Activated gamma-delta T cell treated with anti-CD3 and anti-CD28 coated beads, Interleukin-2, amount 50 U/mL, for 16 hours (primary cell): ENCODE measurements at places on chromosomes 11 and 22.

GRCh38 chr22:44541671-44542319 lies 43.8 kb upstream of the RTL6 start:
- no peak for DNase-seq

- no peak for DNase-seq
Observed at GRCh38 chr11:101428918-101429317, 154.9 kb downstream of the TRPC6 start.

DNA sequence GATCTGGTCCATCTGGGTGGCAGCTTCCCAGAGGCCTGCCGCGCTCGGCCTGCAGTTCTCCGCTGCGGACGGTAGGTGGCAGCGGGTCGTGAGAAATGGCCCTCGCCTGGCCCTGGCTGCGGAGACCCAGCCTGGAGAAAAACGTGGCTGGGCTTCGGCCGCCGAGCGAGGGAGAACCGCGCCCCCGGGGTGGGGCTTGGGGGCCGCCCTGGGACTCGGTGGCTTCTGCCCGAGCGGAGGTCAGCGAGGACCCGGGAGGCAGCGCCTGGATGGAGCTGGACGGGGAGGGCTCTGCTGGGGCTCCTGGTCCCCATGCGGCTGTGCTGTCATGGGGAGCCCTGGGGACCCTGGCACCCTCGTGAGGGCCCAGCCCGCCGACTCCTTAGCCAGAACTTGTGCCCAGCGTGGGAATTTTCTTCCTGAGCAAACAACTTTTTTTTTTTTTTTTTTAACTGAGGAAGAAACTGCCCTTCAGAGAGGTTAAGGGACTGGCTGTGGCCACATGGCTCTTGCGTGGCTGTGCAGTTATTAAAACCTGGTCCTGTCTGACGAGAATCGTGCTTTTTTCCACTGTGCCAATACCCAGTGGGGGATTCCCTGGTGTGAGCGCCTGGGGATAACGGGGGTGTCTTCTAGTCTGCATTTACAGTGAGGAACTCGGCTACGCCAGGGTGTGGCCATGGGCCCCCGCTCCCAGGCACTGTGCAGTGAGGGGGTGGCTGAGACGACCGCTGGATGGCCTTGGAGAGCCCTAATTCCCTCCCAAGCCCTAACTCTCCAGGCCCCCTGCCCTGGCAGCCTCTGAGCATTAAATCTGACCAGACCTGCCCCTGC lies 535.6 kb downstream of the INSC start:
- DNase-seq = peak; percentile 3

- no peak for DNase-seq
Observed at GRCh38 chr22:23077627-23078461, 7.5 kb downstream of the GNAZ start.

DNA sequence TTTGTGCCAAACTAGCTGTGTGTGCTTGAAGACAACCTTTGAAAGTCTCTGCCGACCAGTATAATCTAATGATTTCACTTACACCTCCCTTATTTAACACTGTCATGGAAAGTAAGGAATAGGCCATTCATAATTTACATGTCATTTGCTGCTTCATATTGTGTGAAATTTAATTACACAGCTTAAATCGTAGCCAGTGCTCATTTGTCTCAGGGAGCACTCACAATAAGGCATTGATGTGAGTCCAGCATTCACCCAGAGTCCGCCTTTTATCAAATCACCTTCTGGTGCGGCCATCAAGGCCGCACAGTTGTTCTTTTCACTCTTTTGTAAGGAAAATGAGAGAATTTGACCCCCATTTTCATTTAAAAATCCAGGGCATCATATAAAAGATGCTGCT lies 46.9 kb downstream of the PAX6 start:
- DNase-seq = no peak

DNA sequence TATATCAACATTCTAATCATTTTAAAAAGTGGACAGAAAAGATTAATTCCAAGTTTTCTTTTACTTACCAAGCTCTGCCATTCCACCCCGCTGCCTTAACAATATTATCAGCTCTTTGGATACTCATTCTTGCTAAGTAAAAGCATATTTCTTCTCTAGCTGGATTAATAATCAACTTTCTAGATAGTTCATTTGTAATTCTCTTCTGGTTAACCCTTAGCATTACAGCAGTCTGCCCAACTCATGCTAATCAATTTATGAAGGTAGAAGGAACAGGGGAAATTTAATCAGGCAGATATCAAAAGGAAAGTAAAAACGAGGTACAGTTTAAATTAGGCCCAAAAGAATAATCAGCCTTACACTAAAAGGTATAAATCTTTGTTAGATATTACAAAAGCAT lies 41.0 kb upstream of the SOX6 start:
- no peak for DNase-seq

DNA sequence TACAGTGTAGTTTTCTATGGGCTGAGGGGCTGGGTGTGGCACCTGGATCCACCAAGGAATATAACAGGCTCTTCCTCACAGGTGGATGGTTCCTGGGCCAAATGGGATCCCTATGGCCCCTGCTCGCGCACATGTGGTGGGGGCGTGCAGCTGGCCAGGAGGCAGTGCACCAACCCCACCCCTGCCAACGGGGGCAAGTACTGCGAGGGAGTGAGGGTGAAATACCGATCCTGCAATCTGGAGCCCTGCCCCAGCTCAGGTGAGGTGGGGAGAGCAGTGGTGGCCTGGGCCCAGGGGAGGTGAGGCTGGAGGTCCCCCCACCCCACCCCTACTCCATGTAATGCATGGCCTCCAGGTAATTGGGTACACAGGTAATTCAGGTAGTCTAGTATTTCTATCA lies 20.7 kb downstream of the ADAMTS15 start:
- DNase-seq = no peak

DNA sequence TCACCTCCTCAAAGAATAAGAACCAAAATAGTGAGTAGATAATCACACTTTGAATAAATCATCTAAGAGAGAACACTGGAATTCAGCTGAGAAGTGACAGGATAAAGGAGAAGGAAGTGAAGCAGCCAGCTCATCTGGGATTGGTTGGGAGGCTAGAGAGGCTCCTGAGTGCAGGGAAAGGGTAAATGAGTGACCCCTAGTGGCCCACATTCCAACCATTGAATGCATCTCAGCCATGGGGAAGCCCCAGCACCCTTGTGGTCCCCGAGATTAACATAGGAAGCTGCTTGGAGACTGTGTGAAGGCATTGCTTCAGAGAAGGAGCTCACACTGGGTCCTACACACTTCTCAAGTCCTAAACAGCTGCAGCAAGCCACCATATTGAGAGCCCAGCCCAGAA lies 82.3 kb downstream of the JRKL start:
- DNase-seq = no peak

DNA sequence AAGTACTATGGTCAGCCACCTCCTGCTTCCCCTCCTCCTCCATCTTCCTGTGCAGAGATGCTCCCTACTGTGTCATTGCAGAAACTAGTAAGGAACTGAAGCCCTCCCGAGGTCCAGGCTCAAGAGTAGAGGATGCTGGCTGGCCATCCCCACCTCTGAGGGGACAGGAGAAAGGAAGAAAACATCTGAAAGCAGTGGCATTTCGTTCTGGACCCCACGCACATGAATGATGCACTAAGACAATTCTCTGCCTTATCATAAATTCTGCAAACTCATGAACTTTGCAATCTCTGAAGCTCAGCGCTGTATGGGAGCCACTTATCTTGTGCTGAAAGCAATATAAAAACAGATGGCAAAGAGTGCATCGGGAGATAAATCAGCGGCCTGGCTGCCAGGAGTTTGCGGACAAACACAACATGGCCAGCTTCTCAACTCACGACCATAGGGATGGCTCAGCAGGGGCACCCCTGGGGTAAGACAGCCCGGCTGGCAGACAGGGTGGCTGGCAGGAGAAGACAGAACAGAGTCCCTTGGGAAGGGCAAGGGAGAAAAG lies 306.4 kb downstream of the NXPE2 start:
- DNase-seq = no peak

DNA sequence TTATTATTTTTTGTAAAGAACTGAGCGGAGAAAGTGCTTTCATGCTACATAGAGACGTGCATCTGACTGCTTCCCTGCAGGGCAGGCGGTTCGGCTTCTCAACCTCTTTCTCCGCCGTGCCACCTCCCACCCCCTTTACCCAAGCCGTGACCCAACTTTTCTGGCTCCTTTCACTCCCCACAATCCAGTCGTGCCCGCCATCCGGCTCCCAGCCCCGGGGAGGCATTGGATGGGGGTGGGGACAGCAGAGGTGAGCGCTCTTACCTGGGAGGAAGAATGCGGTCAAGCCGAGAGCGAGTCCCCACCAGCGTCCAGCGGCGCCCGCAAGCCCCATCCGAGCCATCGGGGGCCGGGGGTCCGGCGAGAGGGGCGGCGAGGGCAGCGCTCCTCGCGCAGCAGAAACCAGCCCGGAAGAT lies 781 bp downstream of the NECTIN1 start:
- no peak for DNase-seq

DNA sequence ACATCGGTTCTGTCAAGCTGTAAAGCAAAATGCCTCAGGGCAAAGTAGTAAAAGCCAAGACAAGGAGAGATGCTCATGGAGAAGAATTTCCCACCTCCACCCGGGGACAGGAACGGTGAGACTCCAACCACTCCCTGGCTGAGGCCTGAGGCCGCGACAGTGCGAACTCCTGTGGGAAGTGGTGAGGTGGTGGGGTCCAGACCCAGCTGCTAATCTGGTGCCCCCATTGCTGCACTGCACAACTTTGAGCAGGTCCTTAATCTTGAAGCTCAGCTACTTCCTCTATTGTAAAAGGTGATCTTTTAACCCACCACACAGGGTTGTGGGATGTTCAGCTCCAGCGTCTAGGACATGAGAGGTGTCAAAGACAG lies 83.9 kb downstream of the ZC3H12C start:
- no peak for DNase-seq

DNA sequence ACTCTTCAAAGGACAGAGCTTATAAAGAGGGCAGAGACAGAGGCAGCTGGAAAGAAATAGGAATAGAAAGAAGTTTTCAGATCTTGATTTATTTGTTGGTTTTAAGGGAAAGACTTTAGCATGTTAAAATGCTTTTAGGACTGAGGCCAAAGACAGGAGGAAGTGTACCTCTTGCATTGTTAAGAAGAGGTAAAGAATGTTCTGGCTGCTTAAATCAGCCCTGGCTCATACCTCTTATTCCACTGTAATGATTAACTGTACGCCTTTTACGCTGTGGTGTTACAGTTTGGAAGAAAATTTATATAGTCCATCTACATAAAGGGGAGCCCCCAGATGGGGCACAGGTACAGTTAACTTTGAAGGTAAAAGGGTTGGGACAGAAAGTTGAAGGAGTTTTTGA lies 10.1 kb upstream of the MPZL2 start:
- no peak for DNase-seq

GRCh38 chr11:113967361-113967760 lies 7.5 kb upstream of the HTR3A start:
- no peak for DNase-seq
